ENCODE measurements at places on chromosomes 12 and 14. TPM values are rescaled to one million over a fixed set of nuclear protein-coding genes. Genes with fewer than 3 reads are reported as not detected.

- DNase-seq, result no peak
Measured at GRCh38 chr14:106837870-106838269, 1311.5 kb downstream of the TMEM121 start.

GRCh38 chr14:44372807-44373489, 134.1 kb downstream of the FSCB start:
- no peak for DNase-seq

- peak; percentile 89 for DNase-seq
Measured at GRCh38 chr14:70714055-70714550, 72.4 kb downstream of the TTC9 start.

GRCh38 chr12:108029051-108029835, 99.8 kb upstream of the WSCD2 start:
- no peak for DNase-seq

- DNase-seq, result no peak
Measured at GRCh38 chr12:53551889-53552291, 44.6 kb upstream of the NPFF start.

The RPL10L gene
- total RNA-seq, result not detected

DNA sequence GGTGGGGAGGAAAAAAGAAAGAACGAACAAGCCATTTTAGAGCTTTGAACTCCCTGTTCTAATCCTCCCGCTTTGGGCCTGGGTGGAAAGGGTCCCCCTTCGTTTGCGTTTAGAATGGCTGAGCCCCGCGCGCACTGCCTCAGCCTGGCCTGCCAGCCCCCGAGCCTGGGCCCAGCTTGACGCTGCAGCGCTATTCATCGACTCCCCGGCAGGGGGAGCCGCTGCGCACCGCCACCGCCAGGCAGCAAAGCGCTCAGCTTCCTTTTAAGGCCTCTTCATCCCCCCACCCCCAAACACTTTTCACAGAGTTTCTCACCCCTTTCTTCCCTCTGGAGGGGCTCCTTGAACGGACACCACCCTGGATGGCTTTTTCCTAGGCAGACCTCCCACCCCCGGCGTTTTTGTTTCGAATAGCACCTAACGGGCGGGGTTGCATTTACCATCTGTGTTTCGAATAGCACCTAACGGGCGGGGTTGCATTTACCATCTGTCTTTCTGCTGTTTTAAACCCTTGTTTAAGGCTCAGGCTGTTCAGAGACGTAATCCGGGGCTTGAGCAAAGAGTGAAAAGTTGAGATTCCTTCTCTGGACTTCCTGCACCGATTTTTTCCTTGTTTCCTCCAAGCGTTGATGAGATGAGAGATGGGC, 56.4 kb upstream of the PIWIL1 start:
- peak; percentile 61 for DNase-seq

- peak; percentile 47 for DNase-seq
Measured at GRCh38 chr14:99318091-99318958, 46.3 kb upstream of the BCL11B start.

DNA sequence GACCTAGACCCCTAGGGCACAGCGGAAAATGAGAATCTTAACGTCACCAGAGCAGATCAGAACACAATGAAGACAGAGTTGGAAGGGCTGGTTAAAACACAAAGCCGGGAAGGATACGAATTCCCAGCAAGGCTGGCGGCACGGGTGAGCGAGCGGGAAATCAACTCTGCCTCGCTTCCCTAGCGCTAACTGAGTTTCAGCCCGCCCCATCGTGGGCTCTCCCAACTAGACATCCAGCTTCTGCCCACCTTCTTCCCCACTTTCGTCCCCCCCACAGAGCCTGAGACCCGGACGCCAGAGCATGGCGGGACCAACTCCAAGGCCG, 377 bp downstream of the CCNT1 start:
- DNase-seq, result no peak

DNA sequence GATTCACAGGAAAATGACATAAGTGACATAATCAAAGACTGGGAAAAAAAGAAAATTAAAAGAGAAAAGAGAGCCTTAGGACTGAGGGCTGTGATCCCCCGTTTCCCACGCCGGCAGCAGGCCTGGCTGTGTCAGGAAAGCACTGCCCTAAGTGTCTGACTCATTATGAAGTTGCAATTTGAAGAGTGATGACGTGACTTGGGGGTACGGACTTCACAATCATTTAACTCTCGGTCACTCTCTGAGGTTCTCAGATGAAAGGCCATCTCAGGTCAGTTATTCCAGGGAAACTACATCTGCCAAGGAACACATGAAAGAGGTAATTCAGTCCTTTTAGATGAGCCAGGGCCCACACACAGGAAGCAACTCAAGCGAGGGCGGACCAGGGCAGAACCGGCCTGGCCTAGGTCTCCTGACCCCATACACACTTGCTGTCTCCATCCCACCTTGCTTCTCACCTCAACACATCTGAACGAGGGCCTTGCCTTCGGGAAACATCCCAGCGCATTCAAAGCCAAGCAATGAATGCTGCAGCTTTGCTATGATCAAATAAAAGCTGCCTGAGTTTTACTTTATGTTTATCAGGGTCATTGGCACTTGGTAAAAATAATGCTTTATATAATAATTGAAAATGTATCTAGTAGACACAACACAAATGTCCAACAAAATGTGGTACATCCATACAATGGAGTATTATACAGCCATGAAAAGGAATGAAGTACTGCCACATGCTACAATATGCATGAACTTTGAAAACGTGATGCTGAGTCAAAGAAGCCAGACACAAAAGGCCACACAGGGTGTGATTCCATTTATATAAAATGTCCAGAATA, 2.7 kb downstream of the SSH1 start:
- DNase-seq, result no peak

- no peak for DNase-seq
Measured at GRCh38 chr14:48665077-48665784, 920.9 kb downstream of the RPS29 start.

- peak; percentile 78 for DNase-seq
Measured at GRCh38 chr12:113174461-113175384, 10.6 kb downstream of the DDX54 start.

The GPR84 gene
- not detected for total RNA-seq

GRCh38 chr12:96383991-96384390, 16.2 kb downstream of the CDK17 start:
- DNase-seq, result no peak

DNA sequence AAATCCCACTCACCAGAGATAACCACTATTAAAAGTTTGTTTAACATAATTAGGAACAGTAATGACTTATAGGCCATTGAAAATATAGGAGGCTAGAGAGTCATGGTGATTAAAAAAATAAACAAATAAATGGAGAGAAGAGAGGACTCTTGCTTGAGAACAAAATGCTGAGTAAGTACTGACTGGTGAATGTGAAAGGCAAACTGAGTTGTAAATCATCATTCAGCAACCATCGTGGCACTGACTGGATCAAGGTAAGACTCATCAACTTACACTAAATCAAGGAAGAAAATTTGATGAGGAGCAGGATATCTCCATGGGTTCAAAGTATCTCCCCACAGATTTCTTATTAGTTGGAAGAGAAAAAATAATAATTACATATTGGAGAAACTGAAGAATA, 14.1 kb upstream of the YBX3 start:
- no peak for DNase-seq

- no peak for DNase-seq
Measured at GRCh38 chr12:71108355-71108754, 49.4 kb downstream of the TSPAN8 start.

The WDR20 gene
- 21.0 TPM for total RNA-seq

DNA sequence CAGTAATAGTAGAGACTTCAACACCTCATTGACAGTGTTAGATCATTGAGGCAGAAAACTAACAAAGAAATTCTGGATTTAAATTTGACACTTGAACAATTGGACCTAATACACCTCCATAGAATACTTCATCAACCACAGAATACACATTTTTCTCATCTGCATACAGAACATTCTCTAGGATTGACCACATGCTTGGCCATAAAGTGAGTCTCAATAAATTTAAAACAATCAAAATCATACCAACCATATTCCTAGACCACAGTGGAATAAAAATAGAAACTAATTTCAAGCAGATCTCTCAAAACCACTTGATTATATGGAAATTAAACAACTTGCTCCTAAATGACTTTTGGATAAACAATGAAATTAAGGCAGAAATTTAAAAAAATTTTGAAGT, 82.3 kb downstream of the SLC38A4 start:
- DNase-seq, result no peak

GRCh38 chr14:34665785-34666435, 36.0 kb upstream of the SNX6 start:
- no peak for DNase-seq

DNA sequence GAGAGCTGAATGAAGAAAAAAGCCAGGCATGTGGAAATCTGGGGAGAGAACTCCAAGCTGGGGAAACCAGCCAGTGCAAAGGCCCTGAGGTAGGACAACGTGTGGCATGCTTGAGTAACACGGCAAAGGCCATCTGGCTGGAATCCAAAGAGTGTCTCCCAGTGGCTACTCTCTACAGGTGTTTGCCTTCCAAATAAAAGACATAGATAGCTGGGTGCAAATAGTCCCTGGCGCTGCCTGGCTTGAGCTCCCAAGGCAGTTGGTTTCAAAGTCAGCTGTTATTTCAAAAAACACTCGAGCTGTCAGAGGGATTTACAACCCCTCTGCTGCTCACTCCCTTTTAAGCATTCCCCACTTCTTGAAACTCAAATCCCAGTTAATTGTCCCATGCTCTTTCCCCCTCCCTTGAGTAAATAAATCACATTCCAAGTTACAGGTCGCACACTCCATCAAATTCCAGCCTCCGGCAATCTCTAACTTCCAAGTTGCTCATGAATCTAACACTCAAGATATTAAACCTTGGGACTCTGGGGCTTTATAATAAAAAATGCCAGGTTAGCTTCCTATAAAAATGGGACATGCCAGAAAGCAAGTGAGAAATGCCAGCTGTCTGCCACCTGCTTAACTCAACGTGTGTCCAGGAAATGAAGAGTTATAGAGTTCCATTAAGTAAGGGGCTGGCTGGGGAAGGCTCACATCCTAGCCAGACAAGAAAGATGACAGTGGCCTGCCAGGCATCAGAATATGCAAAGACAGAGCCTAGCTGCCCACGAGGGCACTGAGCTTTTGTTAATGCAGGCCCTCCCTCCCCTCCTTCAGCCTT, 133.6 kb upstream of the NOS1 start:
- peak; percentile 23 for DNase-seq

The KCNH5 gene
- 0.97 TPM for total RNA-seq

GRCh38 chr12:130280231-130280630, 57.5 kb upstream of the PIWIL1 start:
- no peak for DNase-seq

The SOAT2 gene
- not detected for total RNA-seq

- peak; percentile 74 for DNase-seq
Measured at GRCh38 chr12:48997719-48998496, 1.3 kb downstream of the DDN start.

The CFAP54 gene
- 0.70 TPM for total RNA-seq

GRCh38 chr12:18250313-18250916, 10.9 kb upstream of the PIK3C2G start:
- DNase-seq, result peak; percentile 93

- no peak for DNase-seq
Measured at GRCh38 chr14:34297786-34298520, 164.1 kb downstream of the SPTSSA start.

- DNase-seq, result peak; percentile 2
Measured at GRCh38 chr12:99498756-99499155, 148.8 kb upstream of the GARIN6 start.

The LMO3 gene
- 15.1 TPM for total RNA-seq

The PTCSC3 gene
- total RNA-seq, result not detected

GRCh38 chr12:586318-587071, 76.8 kb downstream of the NINJ2 start:
- DNase-seq, result no peak

The TMEM30B gene
- 22.9 TPM for total RNA-seq

DNA sequence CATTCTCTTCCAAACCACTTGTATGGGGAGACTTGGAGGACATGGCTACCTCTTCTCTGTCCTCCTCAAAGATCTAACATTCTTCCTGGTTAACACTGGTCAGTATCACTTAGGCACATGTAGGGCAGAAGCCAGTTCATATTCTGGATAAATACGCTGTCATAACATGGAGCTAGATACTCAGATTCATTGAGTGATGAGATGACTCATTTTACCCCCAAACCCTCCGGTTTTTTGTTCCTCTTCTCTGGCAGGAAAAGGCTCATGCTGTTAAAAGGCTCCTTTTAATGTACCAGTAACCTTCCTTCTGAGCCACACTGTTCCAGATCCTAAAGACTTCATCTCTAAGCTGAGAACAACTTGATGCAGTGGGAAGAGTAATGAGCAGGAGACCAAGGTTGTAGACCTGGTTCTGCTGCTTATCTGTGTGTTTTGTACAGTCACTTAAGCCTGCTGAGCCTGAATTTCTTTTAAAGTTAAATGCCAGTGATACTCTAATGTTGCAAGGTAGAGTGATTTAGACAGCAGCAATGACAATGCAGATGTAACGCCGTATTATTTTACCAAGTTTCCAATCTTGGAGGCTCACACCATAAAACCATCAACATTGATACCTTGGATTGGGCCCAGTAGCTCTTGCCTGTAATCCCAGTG, 57.3 kb upstream of the ELK3 start:
- DNase-seq, result no peak

The PAX9 gene
- not detected for total RNA-seq

The PRH2 gene
- not detected for total RNA-seq

GRCh38 chr12:76177821-76178220, 93.3 kb upstream of the NAP1L1 start:
- DNase-seq, result no peak

The KRT82 gene
- total RNA-seq, result not detected

DNA sequence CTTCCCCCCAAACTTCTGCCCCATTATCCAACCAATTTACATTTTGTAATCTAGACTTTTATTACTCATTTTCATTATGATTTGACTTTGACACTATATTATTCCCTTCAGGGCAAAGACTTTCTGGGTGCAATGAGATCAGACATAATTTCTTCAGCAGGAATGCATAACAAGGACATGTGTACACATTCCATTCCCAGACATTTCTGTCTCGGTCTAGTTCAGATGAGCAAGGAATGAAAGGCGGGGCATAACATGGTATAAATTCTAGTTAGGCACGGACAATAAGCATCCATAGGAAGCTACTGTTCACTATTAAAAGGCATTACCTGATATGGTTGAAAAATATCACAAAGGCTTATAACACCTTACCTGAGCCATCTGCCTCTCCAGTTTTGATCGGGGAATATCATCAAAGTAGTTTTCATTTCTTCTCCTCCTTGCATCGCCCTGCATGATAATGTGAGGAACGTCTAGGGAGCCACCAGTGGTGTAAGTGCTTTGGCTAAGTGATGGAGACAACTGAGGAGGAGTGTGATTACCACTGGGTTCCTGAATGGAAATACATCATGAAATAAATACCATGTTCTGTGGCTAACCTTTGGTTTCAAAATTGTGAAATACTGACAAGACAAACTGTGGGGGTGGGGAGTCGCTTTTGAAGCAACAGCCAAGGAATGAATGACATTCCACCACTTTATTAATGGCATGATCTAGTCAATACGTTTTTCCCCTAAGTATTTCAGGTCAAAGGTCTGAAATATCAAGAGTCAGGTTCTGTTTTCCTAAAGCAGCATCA, 183.9 kb downstream of the APAF1 start:
- no peak for DNase-seq

- DNase-seq, result no peak
Measured at GRCh38 chr12:21453312-21453852, 15.9 kb downstream of the PYROXD1 start.

All from GM23338 (cell line).